ENCODE measurements at places on chromosomes 6 and 20.
A peak's percentile ranks its signal among the peaks of the same experiment; 100 is the strongest.

GRCh38 chr20:51199920-51200319 lies 177.0 kb upstream of the KCNG1 start:
- no peak for DNase-seq

DNA sequence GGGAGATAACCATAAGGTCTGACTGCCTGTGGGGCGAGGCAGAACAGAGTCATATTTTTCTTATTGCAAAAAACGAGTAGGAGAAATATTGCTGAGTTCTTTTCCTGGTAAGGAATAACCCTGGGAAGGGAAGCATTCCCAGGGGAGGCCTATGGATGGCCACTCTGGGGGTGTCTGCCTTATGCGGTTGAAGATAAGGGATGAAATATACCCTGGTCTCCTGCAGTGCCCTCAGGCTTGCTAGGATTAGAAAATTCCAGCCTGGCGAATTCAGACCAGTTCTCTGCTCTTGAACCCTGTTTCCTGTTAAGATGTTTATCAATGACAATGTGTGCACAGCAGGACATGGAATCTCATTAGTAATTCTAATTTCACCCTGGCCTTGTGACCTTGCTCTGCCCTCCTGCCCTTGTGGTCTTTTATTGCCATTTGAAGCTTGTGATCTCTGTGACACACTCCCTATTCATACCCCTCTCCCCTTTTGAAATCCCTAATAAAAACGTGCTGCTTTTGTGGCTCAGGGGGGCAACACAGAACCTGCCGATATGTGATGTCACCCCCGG lies 491.1 kb upstream of the EYS start:
- DNase-seq: no peak

GRCh38 chr6:8236956-8237355 lies 134.6 kb upstream of the EEF1E1 start:
- no peak for DNase-seq

DNA sequence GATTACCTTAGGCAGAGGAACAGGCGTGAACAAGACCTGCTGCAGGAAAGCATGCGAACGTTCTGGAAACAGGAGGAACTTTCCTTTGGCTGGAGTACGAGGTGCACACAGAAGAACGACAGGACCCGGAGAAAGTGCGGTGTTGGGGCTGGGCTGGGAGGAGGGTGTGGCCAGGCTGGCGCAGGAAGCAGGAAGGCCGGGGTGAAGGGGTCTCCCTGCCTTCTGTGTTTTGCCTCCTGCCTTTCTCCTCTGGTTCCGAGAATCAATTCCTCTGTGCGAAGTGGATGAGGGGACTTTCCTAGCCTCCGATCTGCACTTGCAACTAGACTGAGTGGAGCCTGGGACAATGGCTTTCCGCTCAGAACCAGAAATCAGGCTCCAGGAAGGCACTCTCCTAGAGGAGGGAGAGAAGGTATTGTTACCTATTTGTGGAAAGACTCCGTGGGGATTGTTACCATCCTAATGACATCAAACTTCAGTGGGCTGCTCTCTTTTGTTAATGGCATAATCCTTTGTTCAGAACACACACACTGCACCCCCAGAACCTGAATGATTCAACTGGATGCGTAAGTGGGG lies 22.9 kb upstream of the PLEKHG1 start:
- no peak for DNase-seq

GRCh38 chr6:72825315-72825911 lies 203.5 kb downstream of the KCNQ5 start:
- no peak for DNase-seq

- DNase-seq: no peak
These were observed 93.3 kb downstream of the SCML4 start for GRCh38 chr6:107730683-107731314.

DNA sequence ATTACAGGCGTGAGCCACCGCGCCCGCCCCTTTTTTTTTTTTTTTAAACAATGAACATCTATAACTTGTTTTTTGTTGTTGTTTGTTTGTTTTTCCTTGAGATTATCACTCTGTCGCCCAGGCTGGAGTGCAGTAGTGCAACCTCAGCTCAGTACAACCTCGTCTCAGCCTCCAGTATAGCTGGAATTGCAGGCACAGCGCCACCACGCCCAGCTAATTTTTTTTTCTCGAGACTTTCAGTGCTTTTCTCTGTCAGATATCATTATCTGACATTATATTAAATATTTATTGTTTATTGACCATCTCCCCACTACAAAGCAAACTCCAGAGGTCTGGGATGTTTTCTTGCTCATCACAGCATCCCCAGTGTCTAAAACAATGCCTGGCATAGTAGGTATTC lies 2.3 kb upstream of the DLK2 start:
- no peak for DNase-seq

GRCh38 chr6:73791336-73791735 lies 95.3 kb downstream of the CD109 start:
- no peak for DNase-seq

GRCh38 chr6:30160785-30161531 lies at the start of gene TRIM10:
Gene TRIM10, minus strand, starts transcription at chr6:30161211. Its CDS starts 353 bp downstream, at chr6:30160858.
- no peak for DNase-seq

DNA sequence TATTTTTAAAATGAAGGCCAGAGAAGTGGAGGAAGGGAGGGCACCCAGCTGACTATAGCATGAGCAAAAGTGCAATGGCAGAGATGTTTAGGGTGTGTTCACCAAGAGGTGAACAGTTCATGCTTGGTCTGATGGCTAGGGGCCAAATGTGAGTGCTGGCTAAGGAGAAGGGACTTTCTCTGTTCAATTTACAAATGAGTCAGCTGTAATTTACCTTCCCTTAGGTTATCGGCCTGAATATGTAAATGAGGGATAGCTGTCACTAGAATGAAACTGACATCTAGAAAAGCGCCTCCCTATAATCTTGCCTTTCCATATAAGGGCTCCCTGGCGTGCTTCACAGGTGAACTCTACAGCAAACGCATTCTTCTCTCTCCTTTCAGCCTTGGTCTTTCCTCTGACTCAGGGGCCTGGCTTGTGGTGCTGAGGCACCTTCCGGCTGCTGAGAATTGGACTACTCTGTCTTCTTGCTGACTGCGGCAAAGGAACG lies 114.7 kb upstream of the BACH2 start:
- DNase-seq: peak; percentile 73

DNA sequence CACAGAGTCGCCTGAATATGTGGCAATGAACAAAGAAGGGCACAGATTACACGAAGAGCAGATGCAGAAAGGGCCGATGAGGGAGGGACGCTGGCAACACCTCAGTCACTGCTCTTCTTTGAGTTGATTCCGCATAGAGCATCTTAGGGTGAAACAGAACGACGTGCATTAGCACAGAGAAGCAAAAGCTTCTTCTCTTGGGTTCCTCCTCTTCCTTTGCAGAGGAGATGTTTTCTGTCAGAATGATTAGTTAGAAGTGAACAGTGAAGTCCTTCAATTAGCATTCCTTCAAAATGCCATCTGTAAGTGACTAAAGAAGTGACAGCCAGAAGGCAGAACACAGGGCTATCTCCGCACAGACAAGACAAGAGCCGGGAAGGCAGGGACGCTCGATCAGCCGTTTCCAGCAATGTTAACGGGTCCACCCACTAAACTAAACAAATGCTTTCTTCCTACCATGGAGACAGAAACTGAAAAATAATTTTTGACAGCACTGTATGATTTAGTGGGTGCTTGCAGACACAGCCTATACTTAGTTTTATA lies 219.8 kb upstream of the AGPAT4 start:
- no peak for DNase-seq

GRCh38 chr6:11592294-11592906 lies 54.9 kb downstream of the TMEM170B start:
- DNase-seq: no peak

DNA sequence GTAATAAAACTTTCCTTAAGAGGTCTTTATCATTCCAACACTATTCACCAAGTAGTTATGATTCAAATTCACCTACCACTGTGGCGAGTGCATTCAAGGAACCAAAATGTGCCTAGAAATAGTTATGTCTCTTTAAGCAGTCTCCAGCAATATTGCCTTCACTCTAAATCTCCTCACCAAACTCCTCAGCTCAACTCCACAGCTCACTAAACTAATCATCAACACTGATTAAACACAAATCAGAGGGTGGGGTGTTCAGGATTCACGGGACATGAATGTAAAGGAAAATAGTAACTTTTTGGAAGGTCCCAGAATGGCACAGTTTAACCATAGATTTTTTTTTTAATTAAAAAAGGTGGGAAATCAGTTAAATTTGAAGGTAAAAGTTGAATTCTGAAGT lies 70.5 kb upstream of the THEMIS start:
- DNase-seq: no peak

GRCh38 chr6:684831-685636 lies 7.9 kb downstream of the EXOC2 start:
- no peak for DNase-seq

- no peak for DNase-seq
These were observed 198.8 kb downstream of the EYA2 start for GRCh38 chr20:47093320-47093966.

- peak; percentile 37 for DNase-seq
These were observed 4.9 kb downstream of the VEGFA start for GRCh38 chr6:43774776-43775534.

DNA sequence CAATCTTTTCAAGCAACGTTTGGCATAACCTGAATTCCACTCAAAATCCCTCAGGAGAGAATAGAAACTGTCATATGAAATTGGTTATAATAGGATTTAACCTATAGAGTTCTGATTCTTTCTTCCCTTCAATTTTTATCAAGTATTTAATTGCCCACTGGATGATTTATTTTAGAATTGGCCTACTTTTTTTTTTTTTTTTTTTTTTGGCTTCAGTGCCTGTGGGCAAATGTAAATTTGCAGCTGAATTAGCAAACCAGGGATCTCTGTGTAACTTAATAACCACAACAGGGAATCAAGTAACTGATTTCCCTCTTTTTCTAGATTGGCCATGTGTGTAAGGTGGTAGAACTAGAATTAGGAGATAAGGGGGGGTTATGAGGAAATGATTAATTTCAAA lies 157.0 kb downstream of the SOX4 start:
- DNase-seq: no peak

DNA sequence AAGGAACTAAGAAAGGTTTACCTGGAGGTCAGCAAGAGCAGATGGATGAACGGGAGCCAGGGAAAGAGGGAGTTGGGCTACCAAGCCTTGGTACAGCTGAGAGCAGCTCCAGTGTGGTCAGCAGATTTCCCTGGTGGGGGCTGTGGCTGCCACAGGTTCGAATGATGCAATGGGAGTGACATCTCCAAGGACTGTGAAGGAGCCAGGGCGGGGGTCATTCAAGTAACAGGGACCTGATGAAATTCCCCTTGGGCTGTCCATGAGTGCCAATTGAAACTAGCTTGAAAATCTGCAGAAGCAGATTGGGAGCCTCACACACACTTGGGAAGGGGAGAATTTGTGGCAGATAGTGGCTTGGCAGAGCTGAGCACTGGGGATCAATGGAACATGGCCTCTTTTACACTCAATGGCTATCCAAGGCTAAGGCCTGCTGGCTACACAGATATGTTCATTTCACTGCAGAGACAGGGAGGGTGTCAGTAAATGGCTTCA lies 247.0 kb upstream of the ECI2 start:
- no peak for DNase-seq

DNA sequence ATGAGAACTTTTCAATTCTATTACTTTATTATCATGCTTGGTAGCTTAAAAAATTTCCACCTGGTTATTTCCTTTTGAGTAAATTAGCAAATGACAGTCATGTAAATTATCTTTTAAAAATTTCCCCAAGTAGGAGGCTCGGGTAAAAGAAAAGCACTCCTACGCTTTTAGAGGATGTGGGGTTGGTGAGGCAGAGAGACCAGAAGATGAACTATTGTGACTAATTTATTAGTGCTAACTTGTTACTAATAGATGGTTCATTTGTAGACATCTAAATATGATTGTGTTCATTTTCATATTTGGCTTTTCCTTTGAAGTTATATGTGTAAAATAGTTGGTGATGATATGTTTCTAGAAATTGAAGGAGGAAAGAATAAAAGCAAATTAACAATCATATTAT lies 27.0 kb downstream of the ZNF292 start:
- DNase-seq: no peak

GRCh38 chr6:90934081-90934480 lies 347.2 kb upstream of the MAP3K7 start:
- DNase-seq: no peak

DNA sequence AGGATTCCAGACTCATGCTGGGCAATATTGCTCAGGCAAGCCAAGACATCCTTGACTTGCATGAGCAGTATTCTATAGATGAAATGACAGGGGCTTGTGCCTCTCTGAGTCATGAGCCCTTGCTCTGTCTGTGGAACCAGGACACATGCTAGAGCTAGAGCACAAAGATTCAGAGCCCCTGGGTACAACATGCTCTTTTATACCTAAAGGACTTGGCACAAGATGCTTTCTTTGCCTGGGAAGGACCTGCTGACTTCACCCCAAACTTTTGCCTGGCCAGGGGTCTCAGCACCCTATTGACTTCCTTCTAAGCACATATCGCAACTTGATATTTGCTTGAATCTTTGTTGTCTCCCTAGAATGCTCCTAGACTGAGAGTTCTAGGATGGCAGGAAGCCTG lies 27.4 kb downstream of the TGM6 start:
- DNase-seq: no peak

DNA sequence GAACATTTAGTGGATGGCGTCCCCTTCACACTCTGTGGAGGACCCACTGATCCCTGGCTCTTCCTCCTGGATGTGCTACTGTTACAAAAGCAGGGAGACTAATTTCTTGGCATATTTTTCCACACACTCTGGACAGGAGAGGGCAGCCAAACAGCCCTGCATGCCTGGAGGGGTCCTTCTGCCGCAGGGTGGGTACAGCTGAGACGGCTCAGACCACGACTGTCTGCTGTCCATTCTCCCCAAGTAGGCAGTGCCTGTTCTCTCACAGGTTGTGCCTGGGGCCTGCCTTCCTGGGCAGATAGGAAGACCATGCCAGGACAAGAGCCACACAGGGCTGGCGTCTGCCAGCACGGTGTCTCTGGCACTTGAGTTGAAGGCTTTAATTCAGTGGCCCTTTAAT lies 260.1 kb downstream of the FOXC1 start:
- DNase-seq: no peak

DNA sequence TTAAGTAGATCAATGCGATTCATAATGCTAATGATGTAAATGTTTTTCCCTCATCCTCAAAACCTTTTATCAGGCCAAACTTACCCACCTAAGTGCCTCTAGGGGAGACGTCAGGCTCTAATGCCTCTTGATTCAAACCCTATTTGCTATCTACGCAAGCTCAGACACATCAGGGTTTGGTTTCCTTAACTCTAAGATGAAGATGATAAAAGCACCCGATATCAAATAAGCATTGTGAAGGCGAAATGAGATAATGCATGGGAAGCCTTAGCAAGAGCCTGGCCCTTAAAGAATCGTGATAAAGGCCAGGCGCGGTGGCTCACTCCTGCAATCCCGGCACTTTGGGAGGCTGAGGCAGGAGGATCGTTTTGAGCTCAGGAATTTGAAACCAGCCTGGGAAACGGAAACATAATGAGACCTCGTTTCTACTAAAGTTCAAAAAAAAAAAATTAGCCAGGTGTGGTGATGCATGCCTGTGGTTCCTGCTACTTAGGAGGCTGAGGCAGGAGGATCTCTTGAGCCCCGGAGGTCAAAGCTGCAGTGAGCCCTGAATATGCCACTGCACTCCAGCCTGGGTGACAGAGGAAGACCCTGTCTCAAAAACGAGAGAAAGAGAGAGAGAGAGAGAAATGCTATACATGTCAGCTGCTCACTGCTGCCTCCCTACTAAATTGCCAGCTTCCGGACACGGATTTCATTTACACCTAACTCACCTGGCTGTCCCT lies 13.5 kb downstream of the CNKSR3 start:
- DNase-seq: no peak
